NCI-H2107 (cell line): ENCODE measurements at places on chromosomes 6 and 20.

- DNase-seq, result no peak
These were observed 7.4 kb upstream of the ZNFX1 start for GRCh38 chr20:49285233-49285668.

- DNase-seq, result no peak
These were observed 254.6 kb upstream of the PRDM1 start for GRCh38 chr6:105831311-105832097.

- no peak for DNase-seq
These were observed 16.5 kb downstream of the GLO1 start for GRCh38 chr6:38686270-38687042.

DNA sequence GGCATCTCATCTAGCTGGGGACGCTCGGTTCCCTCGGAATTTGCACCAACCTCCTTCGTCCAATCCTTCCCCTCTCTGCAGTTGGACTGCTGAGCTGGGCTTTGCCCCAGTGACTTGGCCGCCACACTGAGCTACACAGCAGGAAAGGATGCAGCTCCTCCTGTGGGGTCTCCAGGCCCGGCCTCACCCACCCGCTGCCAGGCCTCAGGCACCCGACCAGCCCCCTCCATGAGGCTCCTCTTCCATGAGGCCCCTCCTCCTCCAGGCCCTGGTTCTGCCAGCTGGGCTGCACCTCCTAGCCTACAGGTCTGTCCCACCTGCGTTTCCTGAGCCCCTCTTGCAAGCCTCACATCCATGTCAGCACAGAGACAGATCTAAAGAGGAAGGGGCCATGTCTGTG, 369.9 kb downstream of the TAF4 start:
- DNase-seq, result no peak

DNA sequence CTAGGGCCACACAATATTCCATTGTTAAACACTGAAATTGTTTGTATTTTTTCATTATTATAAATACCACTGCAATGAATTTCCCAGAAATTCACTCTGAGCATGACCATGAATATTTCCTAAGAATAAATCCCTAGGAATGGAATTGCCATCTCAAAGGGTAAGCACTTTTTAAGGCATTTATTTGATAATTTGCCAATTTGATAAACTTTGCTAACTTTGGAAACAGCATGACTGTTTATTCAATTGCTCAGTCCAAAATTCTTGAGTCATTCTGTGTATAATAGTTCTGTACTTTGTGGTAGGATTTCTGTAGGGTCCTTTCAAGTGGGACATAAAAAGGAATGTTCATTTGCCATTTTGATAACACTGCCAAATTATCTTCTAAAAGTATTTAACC, 44.2 kb upstream of the TOX2 start:
- no peak for DNase-seq

DNA sequence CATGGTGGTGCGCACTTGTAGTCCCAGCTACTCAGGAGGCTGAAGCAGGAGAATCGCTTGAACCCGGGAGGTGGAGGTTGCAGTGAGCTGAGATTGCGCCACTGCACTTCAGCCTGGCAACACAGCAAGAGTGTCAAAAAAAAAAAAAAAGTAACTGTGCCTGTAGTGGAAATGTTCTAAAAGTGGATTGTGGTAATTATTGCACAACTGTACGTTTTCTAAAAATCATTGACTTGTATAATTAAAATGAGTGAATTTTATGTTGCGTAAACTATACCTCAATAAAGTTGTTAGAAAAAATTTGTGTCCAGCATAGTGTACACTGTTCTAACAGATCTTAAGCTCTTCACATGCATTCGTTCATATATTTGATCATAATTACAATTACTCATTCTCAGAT, 5.5 kb downstream of the SEC23B start:
- no peak for DNase-seq
